NCI-H1417 treated with DMSO at 0.1 percent for 48 hours (cell line): ENCODE measurements at places on chromosomes 7 and 10.

DNA sequence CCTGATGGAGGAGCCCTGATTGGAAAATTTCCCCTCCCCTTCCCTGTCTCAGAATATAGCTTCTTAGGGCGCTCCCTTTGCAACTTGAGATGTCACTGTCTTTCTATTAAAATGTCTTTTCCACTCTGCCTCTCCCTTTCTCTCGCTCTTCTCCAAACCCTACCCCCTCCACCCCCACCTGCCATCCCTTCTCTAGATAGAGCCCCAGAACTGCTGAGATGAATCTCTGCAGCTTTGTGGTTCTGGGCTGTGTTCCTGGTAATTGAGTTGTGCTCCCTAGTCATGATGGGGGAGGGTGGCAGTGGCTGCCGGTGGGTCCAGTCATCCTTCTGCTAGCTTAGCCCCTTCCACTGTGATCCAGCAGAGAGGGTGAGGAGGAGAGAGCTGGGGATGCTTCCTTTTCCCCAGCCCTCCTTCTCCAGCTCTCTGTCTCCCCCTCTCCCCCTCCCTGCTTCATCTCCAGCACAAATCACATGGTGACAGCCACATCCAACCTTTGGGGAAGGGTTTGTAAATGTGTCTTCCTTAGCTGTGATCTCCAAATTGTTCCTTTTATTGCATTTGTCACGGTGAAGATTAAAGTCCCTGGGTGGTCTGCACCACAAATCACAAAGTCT is 50.8 kb upstream of the BTRC start:
- no peak for DNase-seq

DNA sequence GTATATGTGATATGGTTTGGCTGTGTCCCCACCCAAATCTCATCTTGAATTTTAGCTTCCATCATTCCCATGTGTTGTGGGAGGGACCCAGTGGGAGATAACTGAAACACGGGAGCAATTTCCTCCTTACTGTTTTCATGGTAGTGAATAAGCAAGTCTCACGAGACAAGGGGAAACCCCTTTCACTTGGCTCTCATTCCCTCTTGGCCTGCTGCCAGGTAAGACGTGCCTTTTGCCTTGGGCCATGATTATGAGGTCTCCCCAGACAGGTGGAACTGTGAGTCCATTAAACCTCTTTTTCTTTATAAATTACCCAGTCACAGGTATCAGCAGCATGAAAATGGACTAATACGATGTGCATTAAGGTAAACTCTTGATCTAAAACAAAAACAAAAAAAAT is 357.1 kb upstream of the AOAH start:
- DNase-seq: no peak

DNA sequence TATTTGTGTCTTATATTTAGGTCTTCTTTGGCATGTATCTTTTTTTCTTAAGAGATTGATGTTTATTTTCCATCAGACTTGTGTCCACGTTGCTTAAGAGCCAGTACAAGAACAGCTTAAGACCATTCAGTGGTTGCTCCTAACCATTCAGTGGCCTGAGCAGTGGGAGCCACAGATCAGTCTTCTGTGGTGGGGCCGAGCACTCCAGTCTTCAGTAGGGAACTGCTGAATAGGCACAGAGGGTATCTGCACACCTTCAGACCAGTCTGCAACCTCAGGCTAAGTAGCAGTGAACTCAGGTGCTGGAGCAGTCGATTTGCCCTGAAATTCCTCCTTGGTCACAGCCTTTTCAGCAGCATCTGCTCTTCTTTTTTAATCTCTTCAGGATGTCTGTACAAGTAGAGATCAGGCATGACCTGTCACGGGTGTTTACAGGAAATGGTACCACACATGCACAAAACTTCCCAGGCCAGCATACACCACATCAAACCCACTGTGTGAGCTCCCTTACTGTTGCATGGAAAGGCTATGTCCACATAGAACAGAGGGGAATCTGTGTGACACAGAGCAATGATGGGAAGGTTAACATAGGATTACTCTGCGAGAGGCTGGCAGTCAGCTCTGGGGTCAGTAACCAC is 51.5 kb downstream of the FAM107B start:
- no peak for DNase-seq

GRCh38 chr7:47912332-47912731 is 35.9 kb downstream of the PKD1L1 start:
- DNase-seq: no peak

GRCh38 chr7:16084370-16084769 is 337.0 kb downstream of the CRPPA start:
- DNase-seq: no peak

- DNase-seq: no peak
Observed at GRCh38 chr7:157986051-157986450, 601.6 kb downstream of the PTPRN2 start.

GRCh38 chr10:126475074-126475691 is 86.9 kb upstream of the ADAM12 start:
- no peak for DNase-seq

DNA sequence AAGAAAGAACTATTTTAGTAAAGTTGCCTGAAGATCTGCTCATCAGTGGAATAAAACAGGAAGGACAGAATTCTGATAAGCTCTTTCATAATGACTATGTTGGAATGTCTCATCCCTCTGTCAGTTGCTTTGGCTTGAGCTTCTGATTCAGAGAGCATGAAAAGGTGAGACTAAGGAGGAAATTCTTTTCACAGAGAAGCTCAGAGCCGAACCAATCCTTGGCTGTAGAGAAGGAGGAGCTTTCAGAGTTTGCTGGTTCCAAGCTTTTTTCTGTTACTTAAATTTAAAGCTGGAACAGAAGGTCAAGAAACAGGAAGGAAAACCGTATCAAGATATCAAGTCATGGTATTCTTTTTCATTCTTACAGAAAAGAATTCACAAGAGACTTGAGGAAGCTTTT is 24.0 kb downstream of the GSTO2 start:
- no peak for DNase-seq

GRCh38 chr10:80187465-80188409 is 17.6 kb downstream of the ANXA11 start:
- no peak for DNase-seq

- no peak for DNase-seq
Observed at GRCh38 chr10:85638797-85639196, 727.8 kb downstream of the GRID1 start.

- DNase-seq: peak; percentile 52
Observed at GRCh38 chr7:144854839-144855424, 19.1 kb upstream of the TPK1 start.

DNA sequence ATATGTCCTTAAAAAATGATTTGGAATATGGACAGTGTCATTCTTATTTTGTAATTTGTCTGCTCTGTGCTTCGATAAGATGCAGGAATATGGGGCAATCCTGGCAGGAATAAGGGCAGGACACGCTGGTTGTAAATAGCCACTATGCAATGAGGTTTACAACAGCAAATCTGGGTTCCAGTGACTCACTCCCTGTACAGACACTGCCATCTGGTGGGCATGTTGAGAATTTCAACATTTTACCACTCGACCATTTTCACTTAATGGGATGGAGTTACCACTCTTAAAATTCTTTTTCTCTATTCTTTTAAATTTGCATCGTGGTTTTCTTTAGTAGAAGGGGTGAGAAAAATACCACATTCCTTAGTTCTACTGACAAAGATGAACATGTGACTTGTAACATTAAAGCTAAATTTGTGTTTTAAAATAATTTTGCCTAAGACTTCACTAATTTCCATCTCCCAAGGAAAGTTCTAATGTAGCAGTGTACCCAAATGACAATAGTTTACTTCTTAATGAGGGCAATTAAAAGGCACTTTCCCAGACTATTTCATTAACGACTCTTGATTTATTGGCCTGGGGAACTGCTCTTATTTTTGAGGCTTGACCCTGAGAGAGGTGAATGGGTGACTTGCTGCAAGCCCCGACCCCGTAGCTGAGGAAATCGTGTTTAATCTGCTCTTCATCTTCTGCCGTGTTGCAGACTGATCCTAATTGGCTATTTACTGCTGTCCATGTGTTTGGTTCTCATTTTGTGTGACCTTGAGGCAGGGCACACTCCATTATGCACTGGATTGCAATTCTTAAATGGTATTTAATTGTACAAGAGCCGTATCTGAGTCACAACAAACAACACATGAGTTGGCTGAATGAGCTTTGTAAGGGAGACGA is 173.6 kb upstream of the IMMP2L start:
- DNase-seq: no peak
